Epithelial cell of prostate (primary cell): ENCODE measurements at places on chromosomes 6 and 20.

DNA sequence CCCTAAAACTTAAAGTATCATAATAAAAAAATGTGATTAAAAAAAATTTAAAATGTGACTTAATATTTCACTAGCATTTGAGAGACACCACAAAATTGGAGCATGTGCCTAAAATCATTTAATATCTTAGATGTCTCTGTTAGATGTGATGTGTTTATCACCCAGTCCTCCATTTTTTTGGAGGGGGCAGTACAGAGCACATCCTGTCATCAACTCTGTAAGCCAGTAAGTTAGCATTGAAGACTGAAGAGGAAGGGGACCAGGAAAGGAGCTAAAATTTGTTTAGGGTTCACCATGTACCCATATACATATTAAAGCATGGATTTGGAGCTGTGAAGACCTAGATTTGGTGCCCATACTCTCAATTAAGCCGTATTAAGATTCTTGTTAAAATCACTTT lies 30.7 kb upstream of the ADIG start:
- DNase-seq = no peak

GRCh38 chr20:52230409-52230808 lies 38.8 kb upstream of the ZFP64 start:
- DNase-seq = no peak

- DNase-seq = no peak
These were observed 112.2 kb upstream of the PREP start for GRCh38 chr6:105515054-105515453.

DNA sequence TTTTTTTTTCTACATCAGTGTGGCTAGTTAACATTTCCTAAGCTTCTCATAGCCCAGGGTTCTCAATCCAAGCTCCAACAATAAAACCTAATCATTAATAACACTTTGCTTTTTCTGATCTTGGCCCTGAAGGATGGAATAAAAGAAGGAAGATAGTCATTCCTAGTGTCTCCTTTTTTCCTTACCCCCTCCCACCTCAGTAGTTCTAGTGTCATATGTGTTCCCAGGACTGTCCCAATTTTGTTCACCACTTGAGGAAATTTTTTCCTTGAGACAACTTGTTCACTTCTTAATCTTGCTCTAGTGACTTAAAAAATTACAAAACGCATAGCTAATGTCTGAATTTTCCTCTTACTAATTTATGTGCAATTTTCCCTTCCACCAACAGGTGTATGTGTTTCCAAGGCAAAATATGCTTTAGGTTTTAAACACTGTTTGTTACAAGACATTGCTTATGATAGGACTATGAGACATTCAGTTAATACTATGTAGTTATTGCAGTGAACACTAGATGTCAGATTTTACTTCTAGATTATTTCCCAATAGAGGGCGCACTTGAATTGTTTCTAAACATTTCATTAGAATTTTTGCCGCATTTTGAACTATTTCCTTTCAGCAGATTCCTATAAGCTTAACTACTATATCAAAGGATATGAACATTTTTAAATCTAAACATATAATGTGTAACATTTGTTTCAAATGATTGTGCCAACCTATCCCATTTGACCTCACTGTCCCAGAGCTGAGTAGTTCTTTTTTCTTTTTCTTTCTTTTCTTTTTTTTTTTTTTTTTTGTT lies 18.5 kb upstream of the C6orf141 start:
- peak; percentile 18 for DNase-seq

DNA sequence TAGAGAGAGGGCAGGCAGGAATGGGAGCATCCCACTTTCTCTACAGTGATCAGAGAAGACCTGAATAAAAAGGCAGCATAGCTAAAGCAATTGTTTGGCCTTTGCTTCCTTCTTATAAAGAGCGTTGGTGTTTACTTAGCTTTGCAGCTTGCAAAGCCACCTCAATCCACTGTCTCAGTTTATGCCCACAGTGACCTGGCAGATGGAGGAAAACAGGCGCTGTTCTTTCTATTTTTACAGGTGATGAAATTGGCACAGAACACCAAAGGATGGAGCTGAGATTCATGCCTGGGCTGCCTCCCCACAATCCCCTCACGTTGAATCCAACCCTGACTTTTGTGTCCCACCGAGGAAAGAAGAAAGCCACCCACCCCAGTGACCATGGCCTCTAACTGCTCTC lies 130.5 kb downstream of the TTLL2 start:
- DNase-seq = no peak

GRCh38 chr6:117481926-117482239 lies 591 bp upstream of the DCBLD1 start:
- DNase-seq = no peak

GRCh38 chr20:1377984-1378734 lies 14.7 kb downstream of the FKBP1A start:
- DNase-seq = peak; percentile 50

DNA sequence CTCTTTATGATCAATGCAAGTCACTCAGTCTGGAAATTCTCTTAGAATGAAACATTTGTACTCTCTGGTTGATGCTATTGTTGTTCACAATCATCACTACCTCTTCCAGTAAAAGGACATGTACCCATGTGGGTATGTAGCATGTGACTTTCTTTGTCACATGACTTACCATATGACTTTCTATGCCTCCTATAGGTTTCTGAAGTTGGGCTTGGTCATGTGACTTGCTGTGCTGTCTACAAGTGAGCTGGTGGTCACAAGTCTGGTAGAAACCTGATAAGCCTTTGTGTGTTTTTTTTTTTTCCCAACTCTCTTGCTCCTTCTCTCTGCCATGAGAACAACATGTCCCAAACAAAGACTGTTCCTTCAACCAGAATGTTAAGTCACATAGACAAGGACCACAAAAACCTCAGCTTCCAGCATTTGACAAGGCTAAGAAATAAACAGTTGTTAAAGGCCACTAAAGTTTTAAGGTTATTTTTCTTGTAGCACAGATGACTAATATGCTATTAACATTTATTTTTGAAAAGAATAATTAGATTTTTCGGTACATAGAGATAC lies 379.2 kb upstream of the SLC35B3 start:
- no peak for DNase-seq

GRCh38 chr6:152642578-152643375 lies 5.6 kb upstream of the SYNE1 start:
- DNase-seq = peak; percentile 18

DNA sequence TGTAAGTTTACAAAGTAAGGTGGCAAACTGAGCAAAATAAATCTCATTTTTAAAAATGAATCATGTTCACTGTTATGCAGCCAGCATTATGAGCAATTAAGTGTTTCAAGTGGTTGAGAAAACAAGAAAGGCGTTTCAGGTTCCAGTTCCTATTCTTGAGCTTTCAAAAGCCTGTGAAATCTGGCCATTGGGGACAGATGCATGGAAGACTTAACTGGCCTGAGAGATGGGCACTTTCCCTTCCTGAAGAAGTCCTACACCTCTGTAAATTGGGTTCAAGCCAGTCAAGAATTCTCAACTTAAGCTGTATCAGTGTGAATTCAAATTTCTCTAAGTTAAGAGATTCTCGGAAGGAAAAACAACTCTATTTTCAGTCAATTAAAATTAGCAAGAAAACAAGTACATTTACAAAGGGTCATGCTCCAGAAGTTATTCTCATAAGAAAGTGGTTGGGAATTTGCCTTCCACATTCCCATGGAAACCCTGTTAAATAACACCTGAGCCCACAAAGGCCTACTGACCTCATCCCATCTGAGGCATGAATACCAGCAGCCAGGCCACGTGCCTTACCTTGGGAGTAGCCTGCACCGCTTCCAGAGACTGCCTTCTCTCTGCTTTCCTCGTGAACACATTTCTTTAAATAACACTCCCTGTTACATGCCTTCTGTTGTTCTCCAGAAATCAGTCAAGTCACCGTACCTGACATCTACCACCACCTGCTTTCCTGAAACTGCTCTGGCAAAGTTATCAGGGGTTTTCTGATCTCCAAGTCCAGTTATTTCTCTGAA lies 19.4 kb downstream of the MAP3K5 start:
- DNase-seq = no peak

- DNase-seq = no peak
These were observed 165.4 kb upstream of the CITED2 start for GRCh38 chr6:139539852-139540251.

DNA sequence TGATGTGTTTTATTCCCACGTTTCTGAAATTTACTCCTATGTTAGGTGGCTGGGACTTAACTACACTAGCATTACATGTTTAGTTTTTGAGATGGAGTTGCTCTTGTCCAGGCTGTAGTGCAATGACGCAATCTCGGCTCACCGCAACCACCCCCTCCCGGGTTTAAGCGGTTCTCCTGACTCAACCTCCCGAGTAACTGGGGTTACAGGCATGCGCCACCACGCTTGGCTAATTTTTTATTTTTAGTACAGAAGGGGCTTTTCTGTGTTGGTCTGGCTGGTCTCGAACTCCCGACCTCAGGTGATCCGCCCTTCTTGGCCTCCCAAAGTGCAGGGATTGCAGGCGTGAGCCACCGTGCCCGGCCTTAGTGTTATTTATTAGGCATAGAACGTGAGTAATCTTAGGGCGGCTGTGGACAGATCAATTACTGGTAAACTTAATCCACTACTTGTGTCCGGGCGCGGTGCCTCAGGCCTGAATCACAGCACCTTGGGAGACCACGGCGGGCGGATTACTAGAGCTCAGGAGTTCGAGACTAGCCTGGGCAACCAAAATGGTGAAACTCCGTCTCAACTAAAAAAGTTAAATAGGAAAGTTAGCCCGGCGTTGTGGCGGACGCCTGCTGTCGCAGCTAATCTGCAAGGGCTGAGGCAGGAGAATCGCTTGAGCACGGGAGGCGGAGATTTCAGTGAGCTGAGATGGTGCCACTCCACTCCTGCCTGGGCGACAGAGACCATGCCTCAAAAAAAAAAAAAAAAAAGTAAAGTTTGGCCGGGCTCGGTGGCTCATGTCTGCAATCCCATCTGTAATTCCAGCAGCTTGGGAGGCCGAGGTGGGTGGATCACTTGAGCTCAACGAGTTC lies 123.7 kb upstream of the BTN3A2 start:
- DNase-seq = no peak

DNA sequence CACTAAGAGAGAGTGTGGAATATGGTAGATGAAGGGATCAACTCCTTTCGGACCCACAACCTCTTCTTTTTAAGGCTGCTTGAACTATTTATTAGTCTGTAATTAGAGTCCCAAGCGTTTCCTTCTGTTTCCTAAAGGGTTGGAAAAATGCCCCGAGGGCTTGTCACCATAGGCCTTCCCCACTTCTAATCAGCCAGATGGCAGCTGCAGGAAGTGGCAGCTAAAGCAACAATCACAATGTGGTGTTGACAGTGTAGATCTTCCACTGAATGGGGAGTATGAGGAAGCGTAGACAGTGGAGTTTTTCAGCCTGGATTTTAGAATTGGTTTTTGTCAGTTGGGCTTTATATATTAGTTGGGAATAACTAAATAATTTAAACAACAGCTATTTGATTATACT lies 40.6 kb downstream of the SLC35D3 start:
- DNase-seq = no peak

DNA sequence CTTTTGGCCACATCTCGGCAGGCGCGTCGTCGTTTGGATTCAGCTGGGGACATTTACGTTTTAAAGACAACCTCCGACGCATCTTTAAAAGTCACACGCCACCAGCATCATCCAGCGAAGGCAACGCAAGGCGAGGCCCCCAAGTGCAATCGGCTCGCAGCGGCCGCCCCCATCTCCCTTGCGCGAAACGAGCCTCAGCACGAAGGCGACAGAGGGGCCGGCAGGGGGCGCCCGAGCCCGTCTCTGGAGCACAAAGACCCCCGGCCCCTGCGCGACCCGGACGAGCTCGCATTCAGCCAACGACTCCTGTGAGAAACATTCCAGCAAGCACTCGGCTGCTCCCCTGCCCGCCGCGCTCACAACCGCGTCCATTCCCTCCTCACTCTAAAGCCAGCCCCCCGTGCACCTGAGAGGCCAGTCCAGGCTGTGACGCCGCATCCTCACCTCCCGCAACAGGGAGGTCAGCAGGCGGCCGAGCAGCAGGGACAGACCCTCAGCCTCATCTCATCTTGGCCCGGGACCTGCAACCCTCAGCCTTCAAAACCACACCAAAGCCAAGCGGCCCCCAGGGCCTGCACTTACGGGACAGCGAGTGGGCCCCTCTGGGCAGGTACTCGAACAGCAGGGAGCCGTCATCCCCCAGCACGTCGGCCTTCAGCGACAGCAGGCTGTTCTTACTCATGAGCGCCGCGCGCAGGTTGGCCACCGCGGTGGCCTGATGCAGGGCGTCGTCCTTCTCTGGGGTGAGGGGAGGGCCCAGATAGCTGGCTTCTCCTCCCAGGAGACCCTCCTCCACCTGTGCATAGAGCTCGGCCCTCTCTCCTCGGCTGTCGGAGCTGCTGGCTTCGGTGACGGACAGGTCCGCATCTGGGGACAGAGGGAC lies 35.8 kb downstream of the SLC2A4RG start:
- no peak for DNase-seq

- no peak for DNase-seq
These were observed 113.5 kb downstream of the JARID2 start for GRCh38 chr6:15359335-15359862.

DNA sequence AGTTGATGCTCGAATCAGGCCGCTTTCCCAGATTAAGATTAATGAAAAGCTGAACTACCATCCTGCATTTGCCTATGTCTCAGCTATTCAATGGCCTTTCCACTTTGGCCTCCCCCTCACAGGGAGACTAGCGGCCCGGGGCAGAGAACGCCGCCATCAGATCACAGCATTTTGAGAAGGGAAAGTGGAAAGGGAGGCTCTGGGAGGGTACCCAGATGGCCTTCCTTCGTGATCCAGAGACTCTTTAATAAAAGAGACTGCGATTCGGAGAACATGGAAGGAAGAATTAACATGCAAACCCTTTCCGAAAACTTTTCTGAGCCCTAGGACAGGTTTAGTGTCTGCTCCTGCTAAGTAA lies 533 bp downstream of the MRPS18A start:
- DNase-seq = no peak

DNA sequence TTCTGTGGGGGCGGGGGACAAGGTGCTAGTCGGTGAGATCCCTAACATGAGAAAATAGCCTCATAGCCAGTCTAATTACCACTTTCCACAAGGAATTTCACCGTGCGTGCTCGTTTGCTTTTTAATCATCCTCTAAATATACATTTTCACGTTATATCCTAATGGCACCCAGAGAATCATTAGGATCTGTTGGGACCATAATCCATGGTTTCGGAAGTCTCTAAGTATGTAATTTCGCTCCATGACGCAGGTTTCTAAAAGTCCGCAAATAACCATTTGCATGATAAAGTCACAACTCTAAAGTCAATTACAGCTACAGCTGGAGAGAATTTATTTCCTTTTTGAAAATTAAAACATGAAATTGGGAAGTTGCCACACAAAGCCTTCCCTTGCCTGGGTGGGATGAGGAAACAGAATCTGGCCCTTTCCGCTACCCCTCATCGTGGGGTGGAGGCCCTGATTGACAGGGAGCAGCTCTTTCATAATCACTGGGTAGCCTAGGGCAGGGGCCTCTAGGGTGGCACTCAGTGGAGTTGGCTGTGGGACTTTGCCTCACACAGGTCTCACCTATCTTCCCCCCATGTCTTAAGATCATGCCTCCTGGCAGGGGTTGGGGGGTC lies 81.9 kb downstream of the LRFN2 start:
- DNase-seq = no peak

- no peak for DNase-seq
These were observed 9.0 kb upstream of the LCA5 start for GRCh38 chr6:79546186-79546585.

DNA sequence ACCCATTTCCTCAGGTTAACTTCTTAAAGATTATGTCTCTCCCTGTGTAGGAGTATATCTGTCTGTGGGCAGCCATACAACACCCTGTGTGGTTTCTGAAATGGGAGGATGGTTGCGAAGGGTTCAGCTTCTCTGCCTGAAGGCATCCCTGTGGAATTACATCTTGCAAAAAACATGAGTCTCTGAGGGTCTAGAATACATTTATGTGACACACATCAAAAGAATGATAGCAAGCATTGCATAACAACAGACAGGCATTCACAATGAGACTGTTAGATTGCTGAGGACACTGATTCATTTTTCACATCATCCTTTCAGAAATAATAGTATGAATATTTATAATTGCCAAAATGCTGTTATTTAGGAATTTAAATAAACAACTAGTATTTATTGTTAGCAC lies 670.9 kb downstream of the HTR1B start:
- no peak for DNase-seq
